MM.1S (cell line): ENCODE measurements at places on chromosomes 5 and 9.

DNA sequence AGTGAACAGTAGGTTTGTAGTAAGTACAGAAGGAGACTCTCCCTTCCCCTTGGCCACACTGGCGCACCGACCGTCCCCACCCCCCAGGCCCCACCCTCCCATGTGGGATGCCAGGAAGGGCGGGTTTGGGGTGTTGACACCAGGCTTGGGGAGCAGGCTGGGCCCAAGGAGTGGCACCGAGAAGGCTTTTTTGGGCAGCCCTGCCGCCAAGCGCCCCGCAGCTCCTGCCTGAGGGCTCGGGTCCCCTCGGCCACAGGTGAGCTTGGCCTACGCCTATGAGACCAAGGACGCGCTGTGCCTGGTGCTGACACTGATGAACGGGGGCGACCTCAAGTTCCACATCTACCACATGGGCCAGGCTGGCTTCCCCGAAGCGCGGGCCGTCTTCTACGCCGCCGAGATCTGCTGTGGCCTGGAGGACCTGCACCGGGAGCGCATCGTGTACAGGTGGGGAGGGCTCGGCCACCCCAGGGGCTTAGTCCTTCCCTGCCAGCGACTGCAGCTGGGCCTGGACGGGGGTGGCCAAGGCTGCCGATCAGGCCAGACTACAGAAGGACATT lies 7.3 kb downstream of the GRK6 start:
- H3K36me3 ChIP-seq = peaks cover 23% of the 10 kb centered on the region
- no peak overlapping the region for H3K27ac ChIP-seq
- DNase-seq = no peak
- peaks cover 38% of the 10 kb centered on the region for H3K4me1 ChIP-seq
- H3K4me3 ChIP-seq = no peak overlapping the region

- H3K27ac ChIP-seq = no peak overlapping the region
- H3K4me1 ChIP-seq = no peaks in the 10 kb centered on the region
- H3K36me3 ChIP-seq = peaks cover 32% of the 10 kb centered on the region
- H3K4me3 ChIP-seq = no peak overlapping the region
Observed at GRCh38 chr5:7902201-7902600, 33.3 kb downstream of the MTRR start.

DNA sequence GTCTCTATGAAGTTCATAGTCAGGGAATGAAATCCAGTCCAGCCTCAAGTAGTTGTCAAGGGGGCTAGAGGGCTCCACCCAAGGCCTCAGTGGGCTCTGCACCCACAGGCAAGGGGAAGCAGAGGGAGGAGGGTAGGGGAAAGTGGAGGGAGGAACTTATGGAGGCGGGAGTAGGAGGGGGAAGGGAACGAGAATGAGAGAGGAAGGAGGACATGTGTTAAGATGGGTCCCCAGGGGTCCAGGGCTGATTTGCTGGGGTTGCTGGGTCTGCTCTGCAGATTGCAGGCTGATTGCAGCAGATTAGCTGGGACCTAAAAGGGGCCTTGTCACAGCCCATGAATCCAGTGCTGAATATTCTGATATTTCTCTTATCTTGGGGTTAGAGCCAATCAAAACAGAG lies 166.9 kb upstream of the IL12B start:
- H3K4me3 ChIP-seq = no peak overlapping the region
- no peaks in the 10 kb centered on the region for H3K27me3 ChIP-seq
- DNase-seq = no peak
- no peak overlapping the region for H3K27ac ChIP-seq
- no peaks in the 10 kb centered on the region for H3K36me3 ChIP-seq

DNA sequence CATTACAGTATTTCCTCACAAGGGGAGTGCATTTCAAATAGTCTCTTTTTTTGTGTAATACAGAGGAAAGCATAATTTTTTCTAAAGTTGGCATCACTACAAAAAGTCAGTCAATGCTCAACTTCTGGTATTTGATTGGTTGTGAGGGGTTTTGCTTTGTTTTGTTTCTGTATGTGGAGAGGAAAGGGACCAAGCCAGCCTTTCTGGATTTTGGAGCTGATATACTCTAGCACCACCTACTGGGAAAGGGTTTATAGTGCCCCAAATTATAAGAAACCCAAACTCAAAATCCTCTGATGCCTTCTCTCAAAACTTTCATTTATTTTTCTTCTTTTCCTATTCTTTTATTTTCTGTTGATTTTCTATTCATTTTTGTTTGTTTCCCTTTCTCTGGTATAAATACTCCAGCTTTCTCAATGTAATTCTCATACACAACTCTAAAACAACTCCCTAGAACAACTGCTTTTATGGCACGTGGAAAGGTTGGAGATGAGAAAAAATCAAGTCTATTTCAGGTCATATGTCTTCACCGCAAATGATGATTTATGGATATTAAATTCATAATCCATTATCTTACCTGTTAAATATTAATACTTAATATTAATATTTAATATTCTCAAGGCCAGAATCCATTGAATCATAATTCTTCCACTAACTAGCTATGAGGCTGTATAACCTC lies 69.5 kb upstream of the ANXA1 start:
- no peak overlapping the region for H3K27ac ChIP-seq
- DNase-seq = peak; percentile 53
- H3K36me3 ChIP-seq = no peaks in the 10 kb centered on the region
- H3K27me3 ChIP-seq = no peaks in the 10 kb centered on the region

- no peak for DNase-seq
- no peaks in the 10 kb centered on the region for H3K27me3 ChIP-seq
- H3K36me3 ChIP-seq = no peaks in the 10 kb centered on the region
- H3K27ac ChIP-seq = no peak overlapping the region
Observed at GRCh38 chr9:83688921-83689320, 18.8 kb downstream of the UBQLN1 start.

GRCh38 chr5:126182971-126183695 lies 240.1 kb upstream of the GRAMD2B start:
- H3K27me3 ChIP-seq = no peaks in the 10 kb centered on the region
- no peak for DNase-seq
- H3K4me1 ChIP-seq = no peaks in the 10 kb centered on the region
- no peaks in the 10 kb centered on the region for H3K36me3 ChIP-seq
- H3K27ac ChIP-seq = no peak overlapping the region

DNA sequence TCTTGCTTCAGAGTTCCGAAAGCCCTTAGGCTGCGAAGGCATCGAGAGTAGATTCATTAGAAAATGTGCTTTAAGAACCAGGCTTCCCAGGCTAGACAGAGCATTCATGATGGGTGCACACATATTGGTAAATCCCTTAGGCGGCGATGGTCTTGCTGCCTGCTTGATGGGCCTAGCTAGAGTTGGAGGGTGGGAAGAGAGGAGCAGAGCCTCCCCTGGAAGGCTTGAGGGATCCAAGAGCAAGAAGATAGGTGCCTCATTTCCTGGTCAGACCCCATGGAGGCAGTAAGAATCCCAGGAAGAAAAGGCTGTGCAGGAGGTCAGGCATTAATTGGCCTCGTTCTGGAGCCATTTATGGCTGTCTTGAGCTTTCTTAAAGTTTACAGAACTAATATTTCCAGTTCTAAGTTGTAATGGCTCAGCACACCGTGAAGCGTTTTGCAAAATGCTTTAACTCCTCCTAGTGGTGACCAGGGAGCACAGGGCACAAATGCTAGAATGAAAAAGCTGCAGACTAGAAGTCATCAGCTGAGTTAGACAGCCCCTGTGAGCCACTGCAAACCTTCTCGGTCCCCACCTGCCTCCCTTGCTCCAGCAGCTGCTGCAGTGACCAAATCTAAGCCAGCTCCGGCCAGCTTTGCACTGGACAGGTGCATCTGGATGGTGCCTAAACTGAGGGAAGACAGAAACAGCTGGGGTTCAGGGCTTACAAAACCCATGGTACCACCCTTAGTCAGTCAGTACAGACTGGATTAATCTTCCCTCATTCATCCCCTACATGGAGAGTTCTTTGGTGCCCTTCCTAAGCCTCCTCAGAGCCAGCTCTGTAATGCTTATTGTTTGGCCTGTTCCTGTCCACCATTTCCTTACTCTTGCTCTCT lies 14.7 kb downstream of the SLC45A2 start:
- peaks cover 16% of the 10 kb centered on the region for H3K4me1 ChIP-seq
- no peaks in the 10 kb centered on the region for H3K27me3 ChIP-seq
- no peaks in the 10 kb centered on the region for H3K36me3 ChIP-seq
- no peak overlapping the region for H3K4me3 ChIP-seq
- no peak overlapping the region for H3K27ac ChIP-seq

- H3K4me1 ChIP-seq = no peaks in the 10 kb centered on the region
- no peaks in the 10 kb centered on the region for H3K36me3 ChIP-seq
- peak overlapping the region; percentile 17; the same call in 1 of the 2 replicates for H3K4me3 ChIP-seq
- no peaks in the 10 kb centered on the region for H3K27me3 ChIP-seq
Observed at GRCh38 chr5:160213537-160213936, 15.8 kb upstream of the FABP6 start.

- no peaks in the 10 kb centered on the region for H3K27me3 ChIP-seq
- H3K27ac ChIP-seq = no peak overlapping the region
- no peak for DNase-seq
Observed at GRCh38 chr9:76605321-76605900, 146.4 kb downstream of the GCNT1 start.

GRCh38 chr5:134258896-134259295 lies 33.0 kb upstream of the PPP2CA start:
- H3K36me3 ChIP-seq = no peaks in the 10 kb centered on the region
- H3K4me3 ChIP-seq = no peak overlapping the region
- no peaks in the 10 kb centered on the region for H3K27me3 ChIP-seq
- no peak overlapping the region for H3K27ac ChIP-seq

GRCh38 chr9:21661626-21662025 lies 140.8 kb upstream of the MTAP start:
- H3K4me3 ChIP-seq = no peak overlapping the region
- H3K4me1 ChIP-seq = no peaks in the 10 kb centered on the region
- no peak for DNase-seq
- no peaks in the 10 kb centered on the region for H3K36me3 ChIP-seq
- no peak overlapping the region for H3K27ac ChIP-seq

DNA sequence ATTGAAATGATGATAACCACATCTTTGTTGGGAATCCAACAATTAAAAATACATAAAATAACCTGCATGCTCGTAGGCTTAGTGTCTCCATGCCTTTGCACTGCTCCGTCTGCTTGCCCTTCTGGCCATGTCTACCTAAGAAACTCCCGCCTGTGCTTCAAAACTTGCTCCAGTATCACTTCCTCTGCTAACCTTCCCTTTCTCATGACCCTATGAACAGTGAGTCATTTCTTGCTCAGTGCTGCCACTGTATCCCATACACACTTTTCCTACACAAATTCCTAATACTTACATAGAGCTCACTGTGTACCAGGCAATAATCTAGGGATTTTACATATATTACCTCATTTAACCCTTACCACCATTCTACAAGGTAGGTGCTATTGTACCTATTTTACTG lies 33.5 kb downstream of the TMEM245 start:
- H3K27ac ChIP-seq = no peak overlapping the region
- no peaks in the 10 kb centered on the region for H3K4me1 ChIP-seq
- H3K27me3 ChIP-seq = no peaks in the 10 kb centered on the region

DNA sequence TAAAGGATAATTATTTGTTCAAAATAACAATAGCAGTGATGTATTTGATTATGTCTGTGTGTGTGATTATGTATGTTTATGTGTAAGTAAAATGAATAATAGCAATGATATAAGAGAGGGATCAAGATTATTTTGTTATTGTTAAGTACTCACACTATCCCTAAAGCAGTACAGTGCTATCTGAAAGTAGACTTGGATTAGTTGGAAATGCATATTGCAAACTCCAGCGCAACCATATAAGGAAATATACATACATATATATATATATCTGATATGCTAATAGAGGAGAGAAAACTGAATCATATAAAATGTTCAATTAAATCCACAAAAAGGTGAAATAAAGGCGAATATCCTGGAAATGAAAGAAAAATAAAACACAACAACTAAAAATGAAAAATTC lies 268.4 kb downstream of the HINT1 start:
- no peak overlapping the region for H3K4me3 ChIP-seq
- no peaks in the 10 kb centered on the region for H3K36me3 ChIP-seq
- no peaks in the 10 kb centered on the region for H3K4me1 ChIP-seq
- no peak overlapping the region for H3K27ac ChIP-seq

GRCh38 chr5:59116231-59116865 lies 533.5 kb downstream of the RAB3C start:
- H3K4me3 ChIP-seq = no peak overlapping the region
- DNase-seq = no peak
- H3K4me1 ChIP-seq = no peaks in the 10 kb centered on the region
- no peaks in the 10 kb centered on the region for H3K27me3 ChIP-seq

DNA sequence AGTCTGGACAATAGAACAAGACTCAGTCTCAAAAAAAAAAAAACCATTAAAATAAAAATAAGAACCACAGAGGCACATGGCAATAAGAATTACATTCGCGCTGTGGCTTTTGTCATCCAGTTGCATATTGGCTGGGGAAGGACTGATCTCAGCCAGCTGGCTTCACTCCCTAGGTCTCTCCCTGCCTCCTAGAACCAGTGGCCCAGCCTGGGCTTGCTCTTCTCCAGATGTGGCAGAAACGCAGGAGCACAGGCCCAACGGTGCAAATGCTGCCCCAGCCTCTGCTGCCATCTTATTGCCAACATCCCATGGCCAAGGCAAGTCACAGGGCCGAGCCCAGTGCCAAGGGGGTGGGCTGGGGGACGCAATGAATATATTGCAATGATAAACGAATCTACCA lies 37.0 kb downstream of the NKX2-5 start:
- DNase-seq = no peak
- no peak overlapping the region for H3K27ac ChIP-seq

DNA sequence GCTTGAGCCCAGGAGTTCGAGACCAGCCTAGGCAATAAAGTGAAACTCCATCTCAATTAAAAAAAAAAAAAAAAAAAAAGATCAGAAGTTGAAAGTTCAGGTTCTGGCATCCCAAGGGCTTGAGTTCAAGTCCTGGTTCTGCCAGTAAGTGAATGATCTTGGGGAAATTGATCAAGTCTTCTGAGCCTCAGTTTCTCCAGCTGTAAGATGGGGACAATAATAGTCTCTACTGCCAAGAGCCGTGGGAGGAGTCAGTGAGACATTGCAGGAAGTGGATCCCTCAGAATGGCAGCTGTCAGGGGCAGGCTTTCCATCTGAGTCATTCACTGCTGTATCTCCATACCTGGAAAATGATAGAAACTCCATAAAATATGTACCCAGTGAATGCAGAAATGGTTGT lies 37.8 kb upstream of the FUBP3 start:
- peaks cover 97% of the 10 kb centered on the region for H3K27me3 ChIP-seq
- no peaks in the 10 kb centered on the region for H3K36me3 ChIP-seq
- H3K27ac ChIP-seq = no peak overlapping the region
- DNase-seq = no peak
- H3K4me1 ChIP-seq = no peaks in the 10 kb centered on the region

- no peak overlapping the region for H3K4me3 ChIP-seq
- no peaks in the 10 kb centered on the region for H3K4me1 ChIP-seq
- H3K27me3 ChIP-seq = no peaks in the 10 kb centered on the region
- no peak overlapping the region for H3K27ac ChIP-seq
Observed at GRCh38 chr5:8060953-8061429, 192.0 kb downstream of the MTRR start.

DNA sequence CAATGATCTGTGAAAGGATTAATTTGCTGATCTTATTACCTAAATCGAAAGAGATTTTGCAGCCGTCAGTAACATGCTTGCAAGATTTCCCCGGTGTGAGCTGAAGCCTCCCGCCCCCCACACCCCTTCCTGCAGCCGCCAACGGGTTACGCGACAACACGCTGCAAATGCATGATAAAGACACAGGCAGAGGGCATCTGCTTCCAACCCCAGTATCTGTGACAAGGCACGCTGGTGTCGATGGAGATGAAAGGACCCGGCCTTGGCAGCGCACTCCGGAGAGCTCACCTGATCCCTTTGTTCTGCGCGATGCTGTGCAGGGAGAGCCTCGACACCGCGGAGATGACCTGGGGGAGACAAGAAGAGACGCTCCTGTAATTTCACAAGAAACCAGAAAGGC lies 122.9 kb upstream of the SARDH start:
- H3K4me3 ChIP-seq = no peak overlapping the region
- H3K4me1 ChIP-seq = no peaks in the 10 kb centered on the region
- peaks cover 25% of the 10 kb centered on the region for H3K27me3 ChIP-seq
- no peaks in the 10 kb centered on the region for H3K36me3 ChIP-seq
- DNase-seq = no peak
